ENCODE measurements at places on chromosomes 12 and 14.

DNA sequence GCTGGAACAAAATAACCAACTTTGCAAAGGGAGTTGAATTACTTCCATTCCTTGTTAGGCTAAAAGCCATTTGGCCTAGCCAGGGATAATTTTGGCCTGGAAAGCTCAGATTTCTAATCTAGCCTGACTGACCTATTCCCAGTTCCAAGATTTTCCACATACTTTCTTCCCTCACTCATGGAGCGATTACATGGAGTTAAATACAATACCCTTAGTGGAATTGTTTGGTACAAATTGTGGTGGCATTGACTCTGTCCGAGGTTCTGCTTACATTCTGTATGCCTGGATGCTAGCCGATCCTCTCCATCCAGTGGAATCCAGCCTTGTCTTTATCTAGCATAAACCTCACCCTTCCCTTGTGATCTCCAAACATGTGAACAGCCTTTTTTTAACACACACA lies 965.1 kb downstream of the DIO2 start:
- no peak for DNase-seq

GRCh38 chr12:56578983-56579546 lies 51.1 kb downstream of the BAZ2A start:
- no peak for DNase-seq

DNA sequence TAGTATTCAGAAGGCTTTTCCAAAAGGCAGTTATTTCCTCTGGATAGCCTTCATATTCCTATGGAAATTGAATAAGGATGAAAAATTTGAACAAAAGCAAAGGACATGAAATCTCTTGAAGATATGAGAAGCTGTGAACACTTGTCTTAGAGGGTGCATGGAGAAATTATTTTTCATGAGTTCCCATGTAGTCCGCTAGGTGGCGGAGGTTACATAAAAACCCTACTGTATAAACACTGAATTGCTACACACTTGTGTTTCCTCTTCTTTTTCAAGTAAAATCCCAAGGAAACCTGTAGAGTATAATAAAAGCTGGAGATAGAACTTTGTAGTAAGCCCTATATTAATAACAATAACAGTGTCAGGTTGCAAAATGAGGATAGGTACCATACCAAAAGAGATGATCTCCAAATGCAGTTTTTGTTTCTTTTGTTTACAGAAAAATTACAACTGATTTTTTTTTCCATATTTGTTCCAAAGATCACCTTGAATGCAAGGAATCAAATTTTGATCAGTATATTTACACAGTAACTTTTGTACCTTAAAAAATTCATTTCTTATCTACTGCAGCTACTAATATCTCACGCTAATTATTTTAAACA lies 37.8 kb upstream of the OR4E1 start:
- peak; percentile 43 for DNase-seq

DNA sequence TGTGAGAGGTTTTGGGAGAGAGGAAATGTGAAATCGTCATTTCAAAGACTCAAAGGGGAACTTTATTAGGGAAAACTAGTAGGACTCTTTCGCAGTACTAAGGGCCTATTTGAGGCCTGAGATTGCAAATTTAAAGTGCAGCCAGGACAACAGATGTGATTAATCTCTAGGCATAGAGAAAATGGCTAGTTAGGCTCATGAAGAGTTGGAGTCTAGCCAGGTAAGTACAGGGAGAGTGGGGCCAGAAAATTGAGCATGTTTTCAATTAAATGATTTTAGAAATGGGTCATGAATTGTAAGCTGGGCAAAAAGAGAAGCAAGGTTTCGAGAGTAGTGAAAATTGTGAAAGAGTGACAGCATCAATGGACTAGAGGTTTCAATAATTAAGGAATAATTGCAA lies 91.9 kb upstream of the LMNTD1 start:
- no peak for DNase-seq

- DNase-seq: no peak
These were observed 1071.0 kb downstream of the SLC6A15 start for GRCh38 chr12:83841620-83842019.

DNA sequence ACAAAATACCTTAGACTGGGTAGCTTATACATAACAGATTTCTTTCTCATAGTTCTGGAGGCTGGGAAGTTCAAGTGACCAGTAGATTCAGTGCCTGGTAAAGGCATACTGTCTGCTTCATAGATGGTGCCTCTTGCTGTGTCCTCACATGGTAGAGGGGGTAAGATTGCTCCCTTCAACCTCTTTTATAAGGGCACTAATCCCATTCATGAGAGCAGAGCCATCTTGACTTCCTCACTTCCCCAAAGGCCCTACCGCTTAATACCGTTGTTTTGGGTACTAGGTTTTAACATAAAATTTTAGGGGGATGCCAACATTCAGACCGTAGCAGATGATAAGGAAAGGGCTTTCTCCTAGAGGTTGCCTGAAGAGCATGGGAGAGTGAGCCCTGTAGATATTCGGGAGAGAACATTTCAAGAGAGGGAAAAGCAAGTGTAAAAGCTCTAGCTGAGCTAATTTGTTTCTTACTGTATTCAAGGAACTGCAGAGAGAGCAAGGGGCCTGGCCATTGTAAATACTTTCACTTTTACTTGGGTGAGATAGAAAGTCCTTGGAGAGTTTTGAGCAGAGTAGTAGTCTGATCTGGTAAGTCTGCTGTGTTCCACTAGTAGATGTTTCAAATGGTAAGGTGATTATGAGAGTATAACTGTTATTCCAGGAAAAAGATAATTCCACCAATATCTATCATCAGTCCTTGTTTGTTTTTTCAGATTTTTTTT lies 27.3 kb downstream of the FRS2 start:
- no peak for DNase-seq

DNA sequence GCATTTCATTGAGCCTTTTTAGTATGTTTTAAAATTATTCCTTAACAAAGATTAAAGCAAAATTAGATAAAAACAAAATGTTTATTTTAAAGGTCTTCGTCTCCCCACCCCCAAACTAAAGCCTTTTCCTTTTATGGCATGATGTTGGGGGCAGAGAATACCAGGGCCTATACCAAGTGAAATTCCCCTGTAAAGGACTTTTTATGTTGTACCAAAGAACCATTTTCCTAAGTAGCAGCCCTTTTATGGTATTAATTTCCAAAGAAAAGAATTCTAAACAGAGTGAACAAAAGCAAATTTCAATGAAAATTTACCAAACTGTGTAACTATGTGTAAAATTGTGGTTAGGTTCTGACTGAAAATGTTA lies 71.9 kb upstream of the GNPNAT1 start:
- DNase-seq: no peak

DNA sequence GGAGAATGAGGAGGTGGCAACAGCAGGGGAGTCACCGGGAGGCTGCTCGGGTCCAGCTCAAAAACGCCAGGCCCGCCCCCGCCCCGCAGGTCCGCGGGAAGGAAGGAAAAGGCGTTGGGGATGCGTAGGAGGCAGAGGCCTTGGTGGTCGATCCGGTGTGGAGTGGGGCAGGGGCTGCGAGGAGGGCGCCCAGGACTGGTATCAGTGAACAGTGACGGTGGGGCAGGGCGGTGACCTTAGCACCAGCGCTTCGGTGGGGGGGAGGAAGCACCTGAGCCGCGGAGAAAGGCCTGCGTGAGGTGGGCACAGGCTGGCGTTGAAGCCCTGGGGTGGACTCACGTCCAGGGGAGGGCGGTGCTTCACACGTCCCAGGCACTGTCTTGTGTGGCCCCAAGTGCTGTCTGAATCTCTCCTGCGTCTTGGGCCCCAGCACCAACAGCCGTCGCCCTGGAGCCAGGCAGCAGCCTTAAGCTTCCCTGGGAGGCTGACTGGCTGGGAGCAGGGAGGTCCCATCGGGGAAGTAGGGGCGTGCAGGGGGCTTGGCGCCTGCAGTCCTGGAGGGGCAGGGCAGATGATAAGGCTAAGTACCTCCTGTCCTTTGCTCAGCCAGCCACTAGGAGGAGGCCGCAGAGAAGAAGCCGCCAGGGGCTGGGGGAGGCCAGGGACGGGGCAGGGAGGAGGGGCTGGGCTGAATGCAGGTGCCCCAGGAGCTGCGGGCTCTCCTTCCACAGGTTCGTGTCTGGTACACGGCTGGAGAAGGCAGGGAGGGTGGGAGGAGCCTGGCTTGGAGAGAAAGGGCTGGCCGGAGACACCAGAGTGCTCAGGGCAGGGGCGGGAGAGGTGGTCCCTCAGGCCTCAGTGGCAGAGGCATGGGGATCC lies 26.5 kb downstream of the ZBTB42 start:
- DNase-seq: peak; percentile 36

DNA sequence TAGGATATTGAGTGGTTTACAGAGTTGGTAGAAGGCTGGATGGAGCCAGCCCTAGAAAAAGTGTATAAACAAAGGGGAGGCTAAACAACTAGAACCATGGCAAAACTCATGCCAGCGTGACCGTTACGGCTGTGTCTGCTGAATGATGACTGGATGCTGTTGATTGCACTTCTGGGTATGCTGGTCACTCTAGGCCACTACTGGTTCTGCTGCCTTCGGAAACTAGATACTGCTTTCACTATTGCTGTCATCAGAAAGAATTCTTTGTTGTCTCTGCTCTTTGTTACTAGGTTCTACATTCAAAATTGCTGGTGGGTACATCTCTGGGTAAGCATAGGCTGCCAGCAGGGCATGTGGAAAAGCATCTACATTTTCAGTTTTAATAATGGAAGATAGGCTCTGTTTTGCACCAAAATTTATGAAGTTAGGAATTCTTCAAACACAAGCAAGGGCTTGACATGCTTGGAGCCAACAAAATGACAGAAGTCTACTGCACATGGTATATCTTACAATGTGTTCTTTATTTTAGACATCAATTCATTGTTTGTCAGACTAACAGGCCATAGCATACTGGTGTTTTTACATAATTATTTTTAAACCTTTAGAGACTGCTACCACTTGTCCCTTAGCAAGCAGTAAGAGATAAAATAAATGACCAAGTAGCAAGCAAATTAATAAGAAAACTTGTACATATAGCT lies 15.4 kb downstream of the MON2 start:
- DNase-seq: no peak

GRCh38 chr14:24179961-24180796 lies 8.3 kb downstream of the REC8 start:
- peak; percentile 44 for DNase-seq

GRCh38 chr14:22552827-22553076 lies 36.3 kb downstream of the DAD1 start:
- no peak for DNase-seq

DNA sequence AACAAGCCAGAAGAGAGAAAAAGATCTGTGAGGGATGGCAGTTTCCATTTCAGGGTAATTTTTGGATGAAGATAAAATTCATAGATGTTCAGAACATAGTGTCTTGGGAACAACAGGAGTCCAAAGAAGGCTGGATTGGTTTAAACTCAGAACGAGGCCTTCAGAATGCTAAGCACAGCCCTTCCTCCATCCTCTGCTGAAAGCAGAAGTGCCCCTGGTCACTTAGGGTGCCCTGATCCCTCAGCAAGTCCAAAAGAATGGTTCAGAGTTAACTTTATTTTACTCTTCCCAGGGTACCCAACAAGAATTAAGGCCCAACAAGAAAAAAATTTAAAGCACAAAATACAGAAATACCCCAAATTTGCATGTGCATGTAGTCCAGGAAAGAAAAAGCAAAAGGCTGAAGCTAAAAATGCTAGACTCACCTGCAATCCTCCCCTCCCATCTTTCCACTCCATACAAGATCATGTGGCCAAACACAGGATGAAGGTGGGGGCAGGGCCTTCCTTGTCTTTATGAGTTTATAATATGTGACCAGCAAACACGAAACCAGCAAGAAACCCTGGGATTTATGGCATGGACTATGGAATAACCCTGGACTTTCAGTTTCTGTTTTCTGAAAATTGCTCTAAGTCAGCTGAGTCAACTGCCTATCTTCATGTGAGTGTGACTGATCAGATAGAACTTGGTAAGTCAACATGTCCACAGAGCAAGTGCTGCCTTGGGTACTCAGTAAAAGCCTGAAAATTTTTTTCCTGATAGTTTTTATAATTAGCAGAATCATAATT lies 21.2 kb downstream of the MAX start:
- DNase-seq: no peak

DNA sequence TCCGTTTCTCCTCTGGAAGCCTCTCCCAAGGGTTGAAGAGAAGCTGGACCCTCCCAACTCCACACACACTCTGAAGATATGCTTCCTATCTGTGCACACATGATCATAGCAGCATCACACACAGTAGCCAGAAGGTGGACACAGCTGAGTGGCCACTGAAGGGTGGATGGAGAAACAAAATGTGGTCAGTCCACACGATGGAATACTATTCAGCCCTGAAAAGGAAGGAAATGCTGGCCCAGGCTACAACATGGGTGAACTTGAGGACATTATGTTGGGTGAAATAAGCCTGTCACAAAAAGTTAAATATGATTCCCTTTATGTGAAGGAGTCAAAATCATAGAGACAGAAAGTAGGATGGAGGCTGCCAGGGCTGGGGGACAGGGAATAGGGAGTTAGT lies 43.9 kb upstream of the DLK1 start:
- no peak for DNase-seq

DNA sequence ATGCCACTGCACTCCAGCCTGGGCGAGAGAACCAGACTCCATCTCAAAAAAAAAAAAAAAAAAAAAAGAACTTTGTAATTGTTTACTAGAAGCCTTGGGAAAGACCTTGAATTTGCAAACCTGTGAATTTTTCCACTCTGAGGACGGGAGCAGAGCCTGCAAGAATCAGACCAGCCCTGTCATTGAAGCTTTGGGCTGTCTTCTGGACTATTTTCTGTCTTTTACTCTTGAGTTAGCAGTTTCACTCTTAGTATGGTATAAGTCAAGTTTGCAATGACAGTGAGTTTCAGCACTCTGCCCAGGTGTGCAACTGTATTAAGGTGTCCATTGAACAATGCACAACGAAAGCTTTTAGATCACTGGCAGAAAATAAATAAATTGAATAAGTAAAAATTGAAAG lies 81.4 kb upstream of the KRAS start:
- DNase-seq: no peak

DNA sequence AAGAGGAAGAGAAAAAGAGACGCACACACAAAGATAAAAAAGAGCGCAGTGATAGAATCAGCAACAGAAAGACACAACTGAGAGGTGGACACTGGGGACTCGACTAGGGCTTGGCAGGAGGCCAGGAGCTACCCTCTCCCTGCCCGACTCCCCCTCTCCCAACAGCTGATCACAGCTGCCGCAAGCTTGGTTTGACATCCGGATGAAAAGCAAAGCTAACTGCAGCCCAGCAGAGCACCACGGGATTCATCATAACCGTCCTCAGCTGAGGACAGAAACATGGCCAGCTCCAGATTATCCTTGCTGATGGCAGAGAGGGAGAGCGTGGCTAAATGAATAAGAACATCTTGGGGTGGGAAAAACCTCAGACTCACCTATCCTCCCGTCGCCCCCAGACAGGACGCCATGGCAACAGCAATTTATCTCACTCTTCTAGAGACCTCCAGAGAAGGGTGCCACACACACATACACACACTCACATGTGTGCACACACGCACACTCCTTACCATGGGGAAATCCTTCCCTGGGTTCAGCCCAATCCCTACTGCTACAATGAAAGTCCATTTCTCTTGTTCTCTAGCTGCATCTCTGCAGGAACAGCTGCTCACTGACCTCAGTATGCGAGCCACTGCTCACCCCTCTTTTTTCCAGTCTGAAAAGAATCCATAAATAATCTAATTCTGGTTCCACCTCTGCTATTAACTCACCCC lies 135.3 kb downstream of the NTF3 start:
- no peak for DNase-seq

DNA sequence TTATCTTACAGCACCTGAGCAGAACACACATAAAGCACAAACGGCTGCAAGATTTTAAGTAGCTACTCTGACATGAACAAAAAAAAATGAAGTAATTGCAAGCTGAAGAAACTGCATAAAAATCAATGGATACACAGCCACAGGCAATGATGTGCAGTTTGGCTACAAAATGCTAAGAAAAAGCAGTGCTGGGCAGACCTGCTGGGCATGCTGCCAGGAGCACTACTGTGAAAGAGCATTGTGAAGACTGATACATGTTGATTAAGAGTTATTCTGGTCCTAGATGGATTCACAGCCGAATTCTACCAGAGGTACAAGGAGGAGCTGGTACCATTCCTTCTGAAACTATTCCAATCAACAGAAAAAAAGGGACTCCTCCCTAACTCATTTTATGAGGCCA lies 20.1 kb upstream of the RTN1 start:
- peak; percentile 57 for DNase-seq
